GM03348 (cell line): ENCODE measurements at places on chromosomes 3 and 15.

DNA sequence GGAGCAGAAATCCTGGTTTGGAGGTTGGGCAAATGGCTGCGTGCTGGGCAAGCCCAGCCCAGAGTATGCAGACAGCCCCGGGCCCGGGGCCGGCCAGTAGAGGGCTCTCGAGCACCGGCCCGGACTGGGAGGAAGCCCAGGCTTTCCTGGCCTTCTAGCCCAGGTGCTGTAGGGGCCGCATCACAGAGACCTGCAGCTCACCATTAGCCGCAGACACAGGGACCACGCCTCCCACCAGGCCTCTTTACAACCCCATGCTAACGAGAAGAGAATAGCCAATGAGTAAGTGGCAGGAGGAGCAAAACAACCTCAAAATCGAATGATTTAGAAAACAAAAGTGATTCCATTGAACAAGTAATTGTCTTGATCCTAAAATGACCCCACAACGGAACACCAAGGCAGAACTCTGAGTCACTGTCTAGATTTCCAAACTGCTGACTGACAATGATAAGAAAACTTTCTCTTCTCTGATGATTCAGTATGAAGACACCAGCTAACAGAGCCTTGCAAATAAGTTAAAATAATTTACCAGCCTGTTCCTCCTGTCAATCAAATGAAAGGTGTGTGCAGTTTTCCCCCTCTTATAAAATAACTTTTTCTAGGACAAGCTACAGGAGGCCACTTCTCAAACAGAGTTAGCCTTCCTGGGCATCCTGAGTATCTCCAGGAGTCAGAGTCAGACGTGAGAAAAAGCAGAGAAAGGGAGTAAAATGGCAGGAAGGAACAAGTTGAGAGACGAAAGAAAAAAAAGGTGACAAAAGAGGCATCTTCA is 102.2 kb downstream of the DGKG start:
- peak; percentile 90 for DNase-seq

DNA sequence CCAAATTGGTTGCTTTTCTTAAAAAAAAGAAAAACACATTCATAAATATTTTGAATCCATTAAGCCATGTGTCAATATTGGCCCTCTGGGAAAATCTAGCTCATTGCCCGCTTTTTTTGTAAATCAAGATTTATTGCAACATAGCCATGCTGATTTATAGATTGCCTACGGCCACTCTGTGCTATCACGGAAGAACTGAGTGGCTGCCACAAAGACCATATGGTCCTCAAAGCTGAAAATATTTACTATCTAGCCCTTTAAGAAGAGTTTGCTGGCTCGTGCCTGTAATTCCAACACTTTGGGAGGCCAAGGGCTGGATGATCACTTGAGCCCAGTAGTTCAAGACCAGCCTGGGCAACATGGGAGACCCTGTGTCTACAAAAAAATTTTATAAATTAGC is 45.9 kb downstream of the IL5RA start:
- DNase-seq = no peak

DNA sequence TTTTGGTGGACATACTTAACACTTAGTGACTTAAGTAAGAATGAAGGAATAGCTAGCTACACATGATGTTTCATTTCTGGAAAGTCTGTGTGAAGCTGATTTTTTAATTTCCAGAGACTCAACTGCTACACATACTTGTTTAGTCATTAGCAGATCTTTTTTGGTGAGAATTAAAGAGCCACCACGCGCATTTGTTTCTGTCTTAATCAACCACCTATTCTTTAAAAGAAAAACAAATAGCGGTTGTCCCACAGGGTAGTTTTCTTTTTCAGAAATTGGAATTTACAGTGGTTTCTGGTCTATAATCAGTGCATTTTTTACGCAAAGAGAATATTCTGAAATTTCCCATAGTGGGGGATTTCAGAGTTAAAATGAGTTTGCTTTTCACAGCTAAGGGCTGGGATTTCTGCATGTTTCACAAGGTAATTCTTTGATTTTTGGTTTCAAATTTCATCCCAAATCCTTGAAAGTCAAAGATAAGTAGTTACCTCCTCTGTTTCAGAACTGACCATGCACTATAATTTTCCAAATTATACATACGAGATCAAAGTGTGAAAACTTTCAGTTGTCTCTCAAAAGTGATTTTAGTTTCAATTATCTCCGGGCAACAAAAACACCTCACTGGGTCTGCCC is 631.0 kb upstream of the GRM7 start:
- DNase-seq = no peak

- DNase-seq = no peak
Observed at GRCh38 chr3:36647423-36647853, 116.9 kb downstream of the DCLK3 start.

DNA sequence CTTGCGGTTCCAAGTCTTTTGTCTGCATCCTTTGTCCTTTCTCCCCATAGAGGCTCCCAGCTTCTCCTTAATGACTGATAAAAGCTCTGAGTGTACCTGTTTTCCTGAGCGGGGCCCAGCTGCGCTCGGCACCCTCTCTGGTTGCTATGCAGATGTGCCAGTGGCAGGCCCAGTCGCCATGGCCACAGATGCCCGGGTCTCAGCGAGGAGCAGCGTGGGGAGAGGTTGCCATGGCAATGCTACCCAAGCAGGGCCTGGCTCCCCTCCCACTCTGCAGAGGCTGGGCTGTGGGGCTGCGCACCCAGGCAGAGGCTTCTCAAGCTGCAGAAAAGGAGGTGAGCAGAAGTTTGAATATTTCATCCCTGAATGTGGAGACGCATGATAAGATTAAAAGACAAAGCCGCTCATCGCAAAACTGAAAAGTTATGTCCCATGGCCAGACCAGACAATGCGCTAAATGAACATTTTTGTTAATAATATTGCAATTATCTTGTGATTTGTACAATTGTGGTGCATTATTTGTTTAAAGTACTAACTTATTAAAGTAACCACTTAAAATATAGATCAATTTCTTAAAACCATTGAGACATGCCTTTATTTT is 66.1 kb downstream of the TPRA1 start:
- DNase-seq = no peak

GRCh38 chr3:42117175-42118008 is 26.2 kb downstream of the TRAK1 start:
- DNase-seq = peak; percentile 69

- peak; percentile 27 for DNase-seq
Observed at GRCh38 chr15:89575656-89576416, 567 bp downstream of the TICRR start.
